ENCODE measurements at places on chromosomes 12 and 14. TPM values are rescaled to one million over a fixed set of nuclear protein-coding genes. Genes with fewer than 3 reads are reported as not detected.

Gene ACRBP
- polyA plus RNA-seq = 10.2 TPM

Gene NPFF
- not detected for polyA plus RNA-seq

Gene GALNT16
- polyA plus RNA-seq = not detected

Gene PTPN21
- not detected for polyA plus RNA-seq

Gene PDE3A
- not detected for polyA plus RNA-seq

Gene RITA1
- 33.1 TPM for polyA plus RNA-seq

Gene ABCD2
- 0.36 TPM for polyA plus RNA-seq
